ENCODE measurements at places on chromosomes 6 and 20.

GRCh38 chr6:12555267-12555666, 161.3 kb upstream of the PHACTR1 start:
- DNase-seq: no peak

GRCh38 chr6:137452333-137452894, 41.8 kb downstream of the OLIG3 start:
- no peak for DNase-seq

DNA sequence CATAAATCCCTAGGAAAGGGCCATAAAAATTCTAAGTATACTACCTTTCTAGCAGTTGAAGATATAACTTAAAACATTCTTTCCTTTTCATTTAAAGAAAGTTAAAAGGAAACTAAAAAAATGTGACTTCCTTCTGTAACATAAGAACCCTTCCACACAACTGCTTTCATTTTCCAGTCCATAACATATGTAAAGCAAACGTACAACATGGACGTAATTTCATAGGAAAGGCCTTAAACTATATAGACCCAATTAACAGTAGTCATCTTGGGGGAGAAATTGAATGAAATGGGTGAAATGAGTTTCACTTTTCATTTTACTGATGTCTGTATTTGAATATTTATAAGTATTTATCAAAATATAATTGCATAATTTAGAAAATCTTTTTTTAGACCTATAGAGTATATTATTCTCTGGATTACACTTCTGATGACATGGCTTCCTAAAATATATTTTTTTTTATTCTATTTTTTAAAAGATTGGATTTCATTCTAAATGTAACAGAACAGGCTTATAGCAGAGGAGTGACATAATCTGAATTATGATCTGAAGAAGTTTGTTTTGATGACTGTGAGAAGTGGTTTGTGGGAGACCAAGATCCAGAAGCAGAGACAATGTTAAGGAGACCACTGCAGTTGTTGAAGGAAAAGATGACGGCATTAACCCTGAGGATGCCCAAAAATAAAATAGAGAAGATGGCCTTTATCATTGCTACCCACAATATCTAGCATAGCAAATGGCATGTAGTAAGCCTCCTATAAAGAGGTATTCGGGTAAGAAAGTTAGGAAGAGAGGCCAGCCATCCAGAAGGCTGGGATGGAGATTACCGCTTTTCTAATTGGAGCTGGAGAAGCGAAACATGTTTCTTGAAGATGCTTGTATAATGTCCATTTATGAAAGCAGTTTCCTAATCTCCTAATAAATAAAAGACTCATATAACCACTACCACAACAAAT, 260.4 kb downstream of the PTPRK start:
- no peak for DNase-seq

GRCh38 chr6:167341038-167341583, 16.2 kb downstream of the TTLL2 start:
- DNase-seq: no peak

- DNase-seq: no peak
These were observed 229.4 kb downstream of the FNDC1 start for GRCh38 chr6:159398633-159399032.

DNA sequence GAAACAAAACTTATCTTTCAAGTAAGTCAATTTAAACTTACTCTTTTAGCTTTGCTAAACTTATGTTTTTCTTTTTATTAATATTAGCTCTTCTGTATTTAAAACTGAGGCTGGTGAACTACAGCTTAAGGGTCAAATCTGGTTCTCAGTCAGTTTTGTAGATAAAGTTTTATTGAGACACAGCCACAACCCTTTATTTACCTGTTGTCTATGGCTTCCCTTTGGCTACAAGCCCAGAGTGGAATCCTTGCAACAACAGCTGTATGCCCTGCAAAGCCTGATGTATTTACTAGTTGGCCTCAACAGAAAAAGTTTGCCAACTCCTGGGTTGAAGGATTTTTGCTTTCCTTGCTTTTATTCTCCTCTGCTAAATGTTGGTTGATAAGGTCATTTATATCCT, 491.4 kb upstream of the RNF217 start:
- DNase-seq: no peak

DNA sequence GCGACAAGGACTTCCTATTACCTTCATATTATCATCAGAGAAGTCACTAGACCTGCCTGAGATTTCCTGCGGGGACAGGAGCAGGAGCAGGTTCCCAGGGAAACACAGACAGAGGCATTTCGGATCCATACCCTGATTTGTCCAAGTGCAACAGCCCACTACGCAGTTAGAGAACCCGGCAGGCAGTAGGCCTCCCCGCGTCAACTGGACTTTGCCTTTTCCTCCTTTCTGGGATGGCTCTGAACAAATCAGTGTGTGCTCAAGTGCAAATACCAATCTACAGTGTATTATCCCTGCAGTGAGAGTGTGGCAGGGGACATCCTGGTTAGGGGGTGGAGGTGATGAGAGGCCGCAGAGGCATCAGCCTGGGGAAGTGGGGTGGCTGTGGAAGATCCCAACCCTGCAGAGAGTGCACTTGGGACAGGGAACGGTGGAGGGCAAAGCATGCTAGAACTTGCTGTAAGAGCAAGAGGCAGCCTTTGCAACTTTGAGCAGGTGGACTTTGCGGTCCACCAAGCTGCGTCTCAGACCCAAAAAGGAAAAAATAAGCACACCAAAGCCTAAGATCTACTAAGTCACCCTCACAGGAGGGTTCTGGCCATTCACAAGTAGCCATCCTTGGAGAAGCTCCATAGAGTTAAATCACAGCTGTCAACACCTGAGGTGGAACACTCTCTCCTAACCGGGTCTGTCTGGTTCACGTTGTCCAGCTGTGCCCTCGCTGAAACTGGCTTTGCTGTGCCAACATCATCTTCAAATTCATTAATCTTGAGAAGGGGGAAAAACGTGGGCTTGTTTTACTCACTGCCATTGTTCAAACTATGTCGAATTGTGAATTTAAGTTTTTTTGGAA, 159.1 kb downstream of the ZDHHC14 start:
- no peak for DNase-seq

DNA sequence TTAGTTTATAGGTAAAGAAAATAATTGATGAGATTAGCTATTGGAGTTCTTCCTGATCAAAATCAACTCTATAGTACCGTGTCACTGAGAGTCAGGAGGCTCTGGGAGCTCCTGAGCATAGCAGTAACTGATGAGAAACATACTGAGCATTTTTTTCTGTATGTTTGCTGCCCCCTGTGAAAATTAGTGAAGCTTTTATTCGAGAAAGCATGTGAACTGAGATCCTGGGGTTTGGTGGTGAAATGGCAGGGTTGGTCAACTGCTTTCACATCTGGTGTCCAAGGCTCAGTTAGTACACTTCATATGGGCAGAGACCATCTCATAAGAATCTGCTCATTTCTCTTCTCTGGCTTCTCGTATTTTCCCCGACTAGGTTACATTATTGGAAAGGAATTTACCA, 4.1 kb upstream of the ABT1 start:
- DNase-seq: peak; percentile 24

Measured in A549 (cell line).